Central memory CD8-positive, alpha-beta T cell (primary cell): ENCODE measurements at places on chromosomes 3 and 15.

DNA sequence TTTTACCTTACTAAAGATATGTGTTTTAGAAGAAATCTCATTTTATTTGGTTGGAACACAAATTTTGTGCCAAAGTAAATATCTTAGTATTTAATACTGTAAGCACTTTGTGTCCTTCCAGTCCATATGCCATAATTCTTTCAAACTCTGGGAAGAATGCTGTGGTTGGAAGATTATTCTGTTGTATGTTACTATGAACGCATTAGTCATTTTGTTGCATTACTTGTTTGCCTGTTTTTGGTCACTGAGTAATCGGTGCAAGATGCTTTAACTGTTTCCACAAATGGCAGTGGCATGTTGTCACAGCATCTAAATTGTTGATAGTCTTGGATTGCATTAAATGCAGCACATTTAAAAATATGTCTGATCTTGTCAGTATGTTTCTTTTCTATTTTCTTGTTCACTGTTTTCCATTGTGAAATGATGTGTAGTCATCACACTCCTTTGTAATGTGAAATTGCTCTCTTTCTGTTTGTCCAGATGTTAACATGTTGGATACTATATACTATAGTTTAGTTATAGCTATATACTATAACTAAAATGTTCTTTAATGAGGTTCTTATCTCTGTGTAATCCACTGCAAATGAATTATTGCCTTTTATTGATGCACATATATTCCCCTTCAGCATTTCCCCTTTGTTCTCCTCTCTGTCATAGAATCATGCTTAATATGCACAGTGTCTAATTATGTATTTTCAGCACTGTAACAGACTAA is 89.9 kb upstream of the FLNB start:
- H3K27me3 ChIP-seq = no peaks in the 10 kb centered on the region
- no peak overlapping the region for H3K4me3 ChIP-seq
- peaks cover 56% of the 10 kb centered on the region for H3K36me3 ChIP-seq
- no peak for DNase-seq
- H3K27ac ChIP-seq = no peak overlapping the region
- no peaks in the 10 kb centered on the region for H3K4me1 ChIP-seq

DNA sequence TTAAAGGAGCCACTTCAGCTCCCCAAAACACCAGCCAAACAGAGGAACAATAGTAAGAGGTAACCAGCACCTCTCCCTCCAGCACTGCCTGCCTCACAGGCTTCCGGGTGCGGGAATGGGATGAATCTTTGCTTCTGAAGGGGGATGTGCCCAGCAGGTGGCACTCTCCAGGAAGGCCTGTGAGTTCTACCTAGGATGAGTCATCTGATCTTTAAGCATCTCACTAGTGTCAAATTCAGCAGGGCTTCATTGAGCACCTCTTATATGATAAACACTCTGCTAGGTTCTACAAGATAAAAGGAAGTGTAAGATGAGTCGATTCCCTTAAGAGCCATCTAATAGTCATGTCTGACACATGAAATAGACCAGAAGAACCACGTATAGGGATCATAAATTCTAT is 237.4 kb upstream of the UMPS start:
- H3K27ac ChIP-seq = no peak overlapping the region
- no peak for DNase-seq
- H3K27me3 ChIP-seq = peaks cover 50% of the 10 kb centered on the region
- H3K4me1 ChIP-seq = peaks cover 10% of the 10 kb centered on the region
- H3K36me3 ChIP-seq = no peaks in the 10 kb centered on the region

GRCh38 chr15:57112178-57112577 is 193.7 kb downstream of the TCF12 start:
- no peaks in the 10 kb centered on the region for H3K27me3 ChIP-seq
- H3K4me1 ChIP-seq = peaks cover 24% of the 10 kb centered on the region
- DNase-seq = no peak
- H3K4me3 ChIP-seq = no peak overlapping the region

GRCh38 chr3:128996200-128996599 is 2.3 kb upstream of the CFAP92 start:
- H3K36me3 ChIP-seq = peaks cover 5% of the 10 kb centered on the region
- no peak overlapping the region for H3K4me3 ChIP-seq
- no peak overlapping the region for H3K27ac ChIP-seq

DNA sequence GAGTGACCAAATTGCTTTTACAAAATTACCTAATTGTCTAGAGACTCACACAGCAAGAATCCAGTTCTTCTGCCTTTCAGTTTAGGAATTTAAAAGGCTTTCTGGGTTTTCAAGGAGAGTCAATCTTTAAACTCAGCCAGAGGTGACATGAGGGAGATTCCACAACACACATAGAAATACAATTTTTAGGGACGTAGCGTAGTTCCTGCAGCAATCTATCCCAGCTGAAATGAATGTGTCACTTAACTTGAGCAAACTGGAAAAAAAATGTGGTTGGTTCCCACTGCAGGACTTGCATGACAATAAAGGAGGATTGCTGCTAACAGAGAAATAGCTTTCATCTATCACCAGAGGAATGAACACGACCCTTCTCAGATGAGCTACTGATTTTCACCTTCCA is 269.7 kb downstream of the OTOL1 start:
- H3K4me3 ChIP-seq = no peak overlapping the region
- H3K36me3 ChIP-seq = no peaks in the 10 kb centered on the region
- no peaks in the 10 kb centered on the region for H3K27me3 ChIP-seq
- H3K4me1 ChIP-seq = no peaks in the 10 kb centered on the region
- no peak for DNase-seq

DNA sequence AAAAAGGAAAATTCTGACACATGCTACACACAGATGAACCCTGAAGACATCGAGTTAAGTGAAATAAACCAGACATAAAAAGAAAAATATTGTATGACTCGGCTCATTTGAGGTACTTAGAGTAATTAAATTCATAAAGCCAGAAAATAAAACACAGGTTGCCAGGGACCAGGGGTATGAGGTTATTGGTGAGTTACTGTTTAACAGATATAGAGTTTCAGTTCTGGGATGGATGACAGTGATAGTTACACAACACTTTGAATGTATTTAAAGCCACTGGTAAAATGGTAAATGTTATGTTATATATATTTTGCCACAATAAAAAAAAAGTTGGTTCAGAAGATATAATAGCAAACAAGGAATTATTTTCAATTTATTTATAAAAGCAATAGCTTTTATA is 436.1 kb upstream of the WNT5A start:
- H3K27me3 ChIP-seq = no peaks in the 10 kb centered on the region
- no peak overlapping the region for H3K4me3 ChIP-seq
- H3K36me3 ChIP-seq = no peaks in the 10 kb centered on the region
- DNase-seq = no peak
- H3K27ac ChIP-seq = no peak overlapping the region
- no peaks in the 10 kb centered on the region for H3K4me1 ChIP-seq

GRCh38 chr3:134666466-134666865 is 15.6 kb upstream of the KY start:
- no peak for DNase-seq
- H3K36me3 ChIP-seq = peaks cover 1% of the 10 kb centered on the region
- no peaks in the 10 kb centered on the region for H3K4me1 ChIP-seq
- H3K27ac ChIP-seq = no peak overlapping the region

GRCh38 chr3:160400030-160400701 is 716 bp downstream of the SMC4 start:
- peaks cover 32% of the 10 kb centered on the region for H3K36me3 ChIP-seq
- DNase-seq = peak; percentile 33
- peak overlapping the region; percentile 98 for H3K27ac ChIP-seq

GRCh38 chr15:100966997-100967396 is 47.8 kb downstream of the LRRK1 start:
- H3K36me3 ChIP-seq = peaks cover 2% of the 10 kb centered on the region
- H3K27ac ChIP-seq = no peak overlapping the region
- no peaks in the 10 kb centered on the region for H3K4me1 ChIP-seq
- H3K4me3 ChIP-seq = no peak overlapping the region
- no peak for DNase-seq
- peaks cover 58% of the 10 kb centered on the region for H3K27me3 ChIP-seq

DNA sequence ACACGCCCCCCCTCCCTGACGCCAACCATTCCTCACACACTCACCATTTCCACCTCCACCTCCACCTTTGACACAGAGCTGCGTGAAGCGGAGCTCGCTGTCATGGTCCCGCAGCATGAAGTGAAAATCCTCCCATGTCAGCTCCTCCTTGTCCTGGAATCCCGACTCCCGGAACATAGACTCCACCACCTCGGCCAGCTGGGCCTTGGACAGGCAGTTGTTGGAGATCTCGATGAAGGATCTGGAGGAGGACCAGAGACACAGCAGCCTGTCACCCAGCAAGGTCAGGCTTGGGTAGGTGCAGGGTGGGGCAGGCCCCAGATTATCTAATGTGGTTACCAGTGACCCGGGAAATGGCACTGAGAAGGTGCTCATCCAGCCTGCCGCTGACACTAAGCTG is 12.2 kb downstream of the DUOX2 start:
- peaks cover 2% of the 10 kb centered on the region for H3K36me3 ChIP-seq
- peaks cover 55% of the 10 kb centered on the region for H3K27me3 ChIP-seq
- no peaks in the 10 kb centered on the region for H3K4me1 ChIP-seq
- DNase-seq = no peak

- DNase-seq = no peak
- no peak overlapping the region for H3K4me3 ChIP-seq
- H3K27me3 ChIP-seq = no peaks in the 10 kb centered on the region
- no peaks in the 10 kb centered on the region for H3K36me3 ChIP-seq
These were observed 139.2 kb upstream of the MEF2A start for GRCh38 chr15:99426431-99427105.

DNA sequence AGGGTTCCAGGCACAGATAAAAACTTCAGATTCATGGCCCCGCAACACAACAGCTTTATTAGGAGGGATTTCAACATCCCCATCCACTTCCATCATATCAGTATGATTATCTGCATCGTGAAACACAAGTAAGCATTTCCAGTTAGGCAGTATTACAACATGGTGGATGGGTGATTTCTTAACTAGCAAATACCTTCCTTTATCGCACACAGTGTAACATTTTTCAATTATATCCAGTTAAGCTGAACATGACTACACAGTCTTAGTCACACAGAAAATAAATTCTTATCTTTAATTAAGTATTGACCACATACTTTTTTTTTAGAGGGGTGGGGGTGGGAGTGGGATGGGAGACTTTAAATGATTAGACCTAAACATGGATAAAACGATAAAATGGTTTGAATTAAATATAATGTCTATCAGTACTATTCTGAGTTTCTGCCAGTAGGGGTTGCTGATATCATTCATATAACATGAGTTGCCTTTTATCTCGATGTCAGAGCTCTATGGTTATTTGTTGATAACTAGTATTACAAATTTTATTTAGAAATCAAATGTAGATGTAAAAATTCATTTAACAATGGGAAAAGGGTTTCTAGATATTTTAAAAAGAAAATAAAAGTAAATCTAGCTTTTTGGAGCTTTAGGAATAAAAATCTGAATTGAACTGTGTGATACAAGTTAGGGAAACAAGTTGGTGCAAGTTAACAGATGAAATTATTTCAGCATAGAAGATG is 146.6 kb downstream of the TBL1XR1 start:
- peaks cover 7% of the 10 kb centered on the region for H3K4me1 ChIP-seq
- no peak for DNase-seq
- H3K27ac ChIP-seq = no peak overlapping the region
- no peak overlapping the region for H3K4me3 ChIP-seq

- no peak overlapping the region for H3K27ac ChIP-seq
- no peaks in the 10 kb centered on the region for H3K36me3 ChIP-seq
- no peak for DNase-seq
- H3K4me3 ChIP-seq = no peak overlapping the region
These were observed 276.1 kb downstream of the NR2F2 start for GRCh38 chr15:96606617-96607016.

- no peaks in the 10 kb centered on the region for H3K4me1 ChIP-seq
- DNase-seq = no peak
- no peak overlapping the region for H3K27ac ChIP-seq
- H3K4me3 ChIP-seq = no peak overlapping the region
- no peaks in the 10 kb centered on the region for H3K36me3 ChIP-seq
- peaks cover 5% of the 10 kb centered on the region for H3K27me3 ChIP-seq
These were observed 32.2 kb downstream of the DNAAF4 start for GRCh38 chr15:55475842-55476241.

- peaks cover 39% of the 10 kb centered on the region for H3K27me3 ChIP-seq
- peaks cover 2% of the 10 kb centered on the region for H3K36me3 ChIP-seq
- no peak overlapping the region for H3K4me3 ChIP-seq
- no peaks in the 10 kb centered on the region for H3K4me1 ChIP-seq
These were observed 20.7 kb upstream of the POMGNT2 start for GRCh38 chr3:43126536-43126935.

- DNase-seq = no peak
- H3K4me1 ChIP-seq = no peaks in the 10 kb centered on the region
- no peak overlapping the region for H3K4me3 ChIP-seq
- H3K27ac ChIP-seq = no peak overlapping the region
- H3K36me3 ChIP-seq = no peaks in the 10 kb centered on the region
These were observed 440 bp downstream of the PRTG start for GRCh38 chr15:55742498-55742926.

DNA sequence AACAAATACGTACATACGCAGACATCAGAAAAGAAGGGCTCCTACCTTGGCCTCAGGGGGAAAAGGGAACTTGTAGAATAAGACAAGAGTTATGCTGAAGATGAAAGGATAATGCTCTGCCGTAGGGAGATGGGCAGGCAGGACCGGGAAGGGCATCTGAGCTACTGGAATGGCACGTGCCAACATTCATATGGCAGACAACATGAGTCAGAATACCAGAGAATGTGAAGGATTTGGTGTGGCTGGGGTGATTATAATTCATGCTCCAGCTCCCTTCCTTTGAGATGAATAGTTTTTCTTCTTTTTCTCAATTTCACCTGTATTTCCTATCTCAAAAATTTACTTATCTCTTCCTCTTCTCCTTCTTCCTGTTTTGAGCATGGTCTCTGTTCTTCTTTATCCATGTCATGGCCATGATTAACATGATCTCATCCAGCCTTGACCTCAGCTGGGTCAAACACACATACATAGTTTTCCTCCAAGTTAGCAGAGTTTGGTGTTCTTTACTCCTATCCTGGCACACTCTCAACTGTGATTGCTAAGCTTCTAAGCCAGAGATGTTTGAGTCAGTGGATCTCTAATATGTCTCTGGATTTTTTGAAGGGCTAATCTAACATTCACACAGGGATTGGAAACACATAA is 507.0 kb downstream of the FOXP1 start:
- H3K27ac ChIP-seq = no peak overlapping the region
- DNase-seq = no peak
- no peaks in the 10 kb centered on the region for H3K27me3 ChIP-seq
- H3K4me3 ChIP-seq = no peak overlapping the region
- H3K36me3 ChIP-seq = peaks cover 9% of the 10 kb centered on the region
- H3K4me1 ChIP-seq = peaks cover 61% of the 10 kb centered on the region

DNA sequence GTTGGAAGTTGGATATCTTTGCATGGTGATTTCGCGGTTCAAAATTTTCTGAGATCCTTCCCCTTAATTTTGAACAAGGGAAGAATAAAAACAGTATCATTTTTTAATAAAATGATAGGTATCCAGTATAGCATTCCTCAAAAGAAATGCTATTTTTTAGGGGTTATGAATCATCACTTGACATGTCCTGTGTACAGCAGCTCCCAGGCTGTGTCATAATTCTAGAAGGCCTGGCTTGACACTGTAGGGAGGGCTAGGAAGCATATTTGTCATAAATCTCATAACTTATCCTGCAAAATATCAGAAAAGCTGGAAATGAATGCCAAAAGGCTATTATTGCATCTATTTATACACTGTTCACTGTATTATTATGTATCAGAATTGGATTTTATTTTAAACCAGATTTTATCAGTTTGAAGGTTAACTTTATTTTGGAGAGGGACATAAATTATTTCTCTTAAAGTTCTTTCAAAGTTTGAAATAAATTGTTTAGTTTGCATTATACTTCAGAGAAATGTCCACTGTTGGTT is 539.1 kb upstream of the ROBO2 start:
- no peaks in the 10 kb centered on the region for H3K27me3 ChIP-seq
- no peak overlapping the region for H3K27ac ChIP-seq
- no peak overlapping the region for H3K4me3 ChIP-seq
- H3K4me1 ChIP-seq = no peaks in the 10 kb centered on the region
- no peaks in the 10 kb centered on the region for H3K36me3 ChIP-seq
